ENCODE measurements at places on chromosomes 5 and 9.

- DNase-seq, result no peak
Measured at GRCh38 chr5:77983482-77984199, 207.5 kb upstream of the TBCA start.

DNA sequence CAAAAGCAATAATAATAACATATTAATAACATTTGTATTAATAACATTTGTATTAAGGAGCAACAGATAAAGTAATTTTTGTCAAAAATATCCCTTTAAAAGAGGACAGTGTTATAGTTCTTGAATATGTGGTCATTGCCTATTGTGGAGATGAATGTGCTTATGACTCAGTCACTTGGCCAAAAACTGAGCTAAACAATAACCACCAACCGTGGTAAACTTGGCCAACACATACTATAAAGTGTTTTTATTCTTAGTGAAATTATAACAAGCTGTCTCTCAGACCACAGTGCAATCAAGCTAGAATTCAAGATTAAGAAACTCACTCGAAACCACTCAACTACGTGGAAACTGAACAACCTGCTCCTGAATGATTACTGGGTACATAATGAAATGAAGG is 159.2 kb upstream of the PLPPR1 start:
- no peak for DNase-seq

DNA sequence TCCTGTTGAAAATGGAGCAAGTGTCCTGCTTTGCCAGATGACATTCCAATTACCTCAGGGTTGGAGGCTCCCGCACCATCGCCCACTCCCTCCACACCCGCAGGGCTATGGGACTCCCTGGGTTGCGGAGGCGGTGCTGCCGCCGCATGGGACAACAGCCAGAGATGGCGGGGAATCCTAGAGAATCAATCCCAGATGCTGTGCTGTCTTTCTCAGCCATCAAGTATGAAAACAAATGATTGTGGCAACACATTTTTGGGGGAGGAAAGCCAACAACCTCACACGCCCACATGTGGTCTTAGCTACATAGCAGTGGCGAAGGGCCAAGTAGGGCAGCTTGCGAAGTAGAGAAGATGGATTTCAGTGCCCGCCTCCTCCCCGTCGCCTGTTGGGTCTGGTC is 46.7 kb downstream of the IL31RA start:
- DNase-seq, result peak; percentile 49

DNA sequence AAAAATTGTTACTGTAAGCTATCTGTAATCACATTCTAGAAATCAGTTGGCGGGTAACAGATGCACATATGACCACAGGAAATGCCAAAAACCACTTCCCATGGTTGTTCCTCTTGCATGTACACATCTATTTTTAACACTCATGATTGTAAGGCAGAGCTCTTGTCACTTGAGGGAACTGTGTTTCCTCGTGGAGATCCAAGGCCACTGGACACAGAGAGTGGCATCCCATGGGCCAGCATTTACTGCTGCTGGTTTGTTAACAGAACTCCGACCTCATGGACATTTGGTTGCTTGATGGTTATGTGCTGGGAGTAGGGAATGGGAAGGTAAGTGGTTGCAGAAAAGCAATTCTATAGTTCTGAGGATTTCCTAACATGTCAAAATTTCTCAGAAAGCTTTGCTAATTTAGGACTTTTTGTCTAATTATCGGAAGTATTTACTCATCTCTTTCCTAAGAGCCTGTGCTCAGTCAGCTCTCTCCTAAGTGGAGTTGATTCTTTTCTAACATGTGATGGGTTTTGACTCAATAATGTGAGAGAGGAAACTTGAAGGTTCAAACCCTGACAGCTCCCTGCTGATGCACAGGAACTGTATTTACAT is 202.0 kb upstream of the NR3C1 start:
- no peak for DNase-seq

GRCh38 chr9:110183208-110184145 is 24.5 kb downstream of the C9orf152 start:
- no peak for DNase-seq

GRCh38 chr9:77865385-77866047 is 166.1 kb downstream of the GNAQ start:
- DNase-seq, result no peak

DNA sequence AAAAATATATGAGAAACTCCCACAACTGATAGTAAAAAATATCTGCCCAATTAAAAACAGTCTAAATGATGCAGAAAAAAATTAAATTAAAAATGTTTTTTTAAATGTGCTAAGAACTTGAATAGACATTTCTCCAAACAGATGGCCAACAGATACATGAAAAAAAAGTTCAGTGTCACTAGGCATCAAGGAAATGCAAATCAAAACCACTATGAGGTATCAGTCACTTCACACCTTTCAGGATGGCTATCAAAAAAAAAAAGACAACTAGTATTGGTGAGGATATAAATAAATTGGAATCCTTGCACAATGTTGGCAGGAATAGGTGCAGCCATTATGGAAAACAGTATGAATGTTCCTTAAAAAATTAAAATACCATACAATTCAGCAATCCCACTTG is 16.6 kb downstream of the ZNF131 start:
- no peak for DNase-seq

Measured in GOT3 (cell line).